Karpas-422 (cell line): ENCODE measurements at places on chromosomes 6 and 20. TPM values are rescaled to one million over a fixed set of nuclear protein-coding genes. Genes with fewer than 3 reads are reported as not detected.

- H3K36me3 ChIP-seq: no peaks in the 10 kb centered on the region
- no peak for DNase-seq
- no peaks in the 10 kb centered on the region for H3K27me3 ChIP-seq
- no peak overlapping the region for H3K27ac ChIP-seq
- H3K4me1 ChIP-seq: no peaks in the 10 kb centered on the region
- no peak overlapping the region for H3K4me3 ChIP-seq
These were observed 332.5 kb downstream of the CD83 start for GRCh38 chr6:14450133-14450504.

DNA sequence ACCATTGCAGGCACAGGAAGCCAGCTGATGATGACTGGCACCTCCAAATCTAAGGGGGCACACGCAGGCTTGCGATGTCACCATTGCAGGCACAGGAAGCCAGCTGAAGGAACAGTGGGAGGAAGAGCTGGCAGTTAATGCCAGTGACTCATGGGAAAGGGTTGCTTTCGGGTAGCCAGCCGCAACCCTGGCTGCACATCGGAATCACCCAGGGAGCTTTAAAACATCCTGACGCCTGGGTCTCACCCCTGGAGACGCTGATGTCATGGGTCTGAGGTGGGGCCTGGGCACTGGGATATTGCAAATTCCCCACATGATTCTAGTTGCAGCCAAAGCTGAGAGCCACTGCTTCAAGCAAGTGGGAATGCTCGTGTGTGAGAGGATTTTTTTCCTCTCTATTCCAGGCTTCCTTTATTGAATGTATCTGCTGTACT lies 16.1 kb upstream of the CCN6 start:
- H3K27ac ChIP-seq: no peak overlapping the region
- no peak overlapping the region for H3K4me3 ChIP-seq
- no peaks in the 10 kb centered on the region for H3K36me3 ChIP-seq
- no peak for DNase-seq
- H3K4me1 ChIP-seq: peaks cover 3% of the 10 kb centered on the region

- DNase-seq: no peak
- H3K4me1 ChIP-seq: no peaks in the 10 kb centered on the region
- H3K27ac ChIP-seq: no peak overlapping the region
- H3K27me3 ChIP-seq: no peaks in the 10 kb centered on the region
- H3K36me3 ChIP-seq: no peaks in the 10 kb centered on the region
These were observed 89.9 kb downstream of the YTHDF1 start for GRCh38 chr20:63125838-63126601.

Gene OR2H1
- total RNA-seq: not detected in 2 replicates

Gene SSTR4
- not detected in 2 replicates for total RNA-seq

- H3K4me1 ChIP-seq: no peaks in the 10 kb centered on the region
- H3K36me3 ChIP-seq: no peaks in the 10 kb centered on the region
- no peaks in the 10 kb centered on the region for H3K27me3 ChIP-seq
- H3K4me3 ChIP-seq: no peak overlapping the region
- no peak overlapping the region for H3K27ac ChIP-seq
These were observed 88.8 kb downstream of the ATP9A start for GRCh38 chr20:51679254-51679921.

DNA sequence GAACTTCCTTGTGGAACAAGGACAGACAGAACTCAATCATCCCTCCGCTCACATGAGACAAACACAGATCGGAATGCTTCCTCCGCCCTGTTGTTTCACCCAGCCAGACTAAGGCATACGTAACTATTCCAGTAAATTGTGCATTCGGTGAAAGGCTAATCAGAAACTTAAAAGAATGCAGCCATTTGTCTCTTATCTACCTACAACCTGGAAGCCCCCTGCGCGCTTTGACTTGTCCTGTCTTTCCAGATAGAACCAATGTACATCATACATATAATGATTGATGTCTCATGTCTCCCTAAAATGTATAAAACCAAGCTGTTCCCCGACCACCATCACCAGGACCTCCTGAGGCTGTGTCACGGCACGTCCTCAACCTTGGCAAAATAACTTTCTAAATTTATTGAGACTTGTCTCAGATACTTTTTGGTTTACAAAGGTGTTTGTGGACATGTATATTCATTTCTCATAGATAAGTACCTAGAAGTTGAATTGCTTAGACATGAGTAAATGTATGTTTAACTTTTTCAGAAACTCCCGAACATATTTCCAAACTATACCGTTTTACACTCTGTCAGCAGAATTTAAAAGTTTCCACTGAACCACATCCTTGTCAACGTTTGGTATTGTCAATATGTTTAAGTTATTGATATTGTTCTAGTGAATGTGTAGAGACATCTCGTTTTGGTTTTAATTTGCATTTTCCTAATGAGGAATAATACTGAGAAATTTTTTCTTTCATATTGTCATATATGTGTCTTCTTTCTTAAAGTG lies 197.6 kb upstream of the THBS2 start:
- no peaks in the 10 kb centered on the region for H3K36me3 ChIP-seq
- no peaks in the 10 kb centered on the region for H3K4me1 ChIP-seq
- H3K27me3 ChIP-seq: no peaks in the 10 kb centered on the region
- no peak overlapping the region for H3K27ac ChIP-seq

DNA sequence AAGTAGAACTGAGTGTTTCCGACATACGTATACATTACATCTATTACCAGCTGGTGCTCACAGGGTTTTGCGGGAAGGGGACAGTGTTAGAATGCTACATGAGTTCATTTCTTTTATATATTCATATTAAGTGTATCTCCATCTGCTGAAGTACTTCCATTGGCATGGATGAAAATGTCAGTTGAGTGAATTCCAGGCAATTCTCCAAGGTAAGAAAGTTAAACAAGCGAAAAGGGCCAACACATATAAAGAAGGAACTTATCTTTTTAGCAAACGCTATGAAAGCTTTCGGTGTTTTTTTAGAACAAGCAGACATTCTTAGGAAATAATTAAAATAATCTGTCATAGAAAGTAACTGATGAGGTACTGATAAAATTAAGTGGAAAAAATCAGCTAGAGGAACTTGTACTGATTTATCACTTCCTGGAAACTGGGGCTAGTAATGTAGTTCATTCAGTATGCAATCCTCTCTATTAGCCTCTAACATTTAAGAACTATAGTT lies 34.6 kb downstream of the RNF146 start:
- DNase-seq: no peak
- H3K4me1 ChIP-seq: peaks cover 18% of the 10 kb centered on the region
- no peak overlapping the region for H3K4me3 ChIP-seq
- no peak overlapping the region for H3K27ac ChIP-seq

Gene RIPOR2
- total RNA-seq: 72.1 and 73.8 TPM in 2 replicates

Gene PTPRK
- total RNA-seq: 0.04 and 0.11 TPM in 2 replicates

Gene SLA2
- 0.19 and 0.36 TPM in 2 replicates for total RNA-seq

Gene GUCA1A
- not detected in 2 replicates for total RNA-seq
